ENCODE measurements at places on chromosomes 3 and 15.

DNA sequence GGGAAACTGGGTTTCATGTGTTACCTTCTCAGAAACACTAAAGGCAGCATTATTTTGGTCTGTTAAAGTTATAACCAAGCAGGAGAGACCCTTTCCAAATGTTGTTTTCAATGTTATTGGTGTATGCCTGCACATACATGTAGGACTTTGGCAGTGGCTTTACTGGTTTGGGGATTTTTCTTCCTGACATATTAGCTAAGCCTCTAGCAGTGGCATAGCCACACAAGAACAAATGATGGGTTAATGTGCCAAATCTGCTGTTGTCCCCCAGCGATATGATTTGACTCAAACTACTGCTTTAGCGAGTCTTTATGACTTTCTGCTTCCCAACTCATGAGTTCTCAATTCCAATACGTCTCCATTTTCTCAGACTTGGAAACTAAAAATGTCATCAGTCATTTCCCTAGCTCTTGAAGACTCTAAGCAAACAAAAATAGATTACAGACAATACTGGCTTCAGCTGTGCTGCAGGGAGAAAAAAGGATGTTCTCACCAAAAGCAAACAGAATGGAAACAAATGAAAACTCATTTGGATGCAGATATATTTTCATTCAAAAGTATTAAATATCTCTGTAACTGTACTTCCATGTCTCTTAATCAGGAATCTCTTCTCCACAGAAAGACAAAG lies 29.6 kb downstream of the TPM1 start:
- no peak for DNase-seq

GRCh38 chr15:82315519-82316246 lies 33.6 kb downstream of the GOLGA6L10 start:
- DNase-seq: peak; percentile 16

- no peak for DNase-seq
Measured at GRCh38 chr15:50414624-50415023, 9.6 kb upstream of the USP8 start.

- no peak for DNase-seq
Measured at GRCh38 chr3:169365993-169366915, 297.3 kb downstream of the MECOM start.

GRCh38 chr3:82384181-82384580 lies 622.7 kb upstream of the GBE1 start:
- no peak for DNase-seq

DNA sequence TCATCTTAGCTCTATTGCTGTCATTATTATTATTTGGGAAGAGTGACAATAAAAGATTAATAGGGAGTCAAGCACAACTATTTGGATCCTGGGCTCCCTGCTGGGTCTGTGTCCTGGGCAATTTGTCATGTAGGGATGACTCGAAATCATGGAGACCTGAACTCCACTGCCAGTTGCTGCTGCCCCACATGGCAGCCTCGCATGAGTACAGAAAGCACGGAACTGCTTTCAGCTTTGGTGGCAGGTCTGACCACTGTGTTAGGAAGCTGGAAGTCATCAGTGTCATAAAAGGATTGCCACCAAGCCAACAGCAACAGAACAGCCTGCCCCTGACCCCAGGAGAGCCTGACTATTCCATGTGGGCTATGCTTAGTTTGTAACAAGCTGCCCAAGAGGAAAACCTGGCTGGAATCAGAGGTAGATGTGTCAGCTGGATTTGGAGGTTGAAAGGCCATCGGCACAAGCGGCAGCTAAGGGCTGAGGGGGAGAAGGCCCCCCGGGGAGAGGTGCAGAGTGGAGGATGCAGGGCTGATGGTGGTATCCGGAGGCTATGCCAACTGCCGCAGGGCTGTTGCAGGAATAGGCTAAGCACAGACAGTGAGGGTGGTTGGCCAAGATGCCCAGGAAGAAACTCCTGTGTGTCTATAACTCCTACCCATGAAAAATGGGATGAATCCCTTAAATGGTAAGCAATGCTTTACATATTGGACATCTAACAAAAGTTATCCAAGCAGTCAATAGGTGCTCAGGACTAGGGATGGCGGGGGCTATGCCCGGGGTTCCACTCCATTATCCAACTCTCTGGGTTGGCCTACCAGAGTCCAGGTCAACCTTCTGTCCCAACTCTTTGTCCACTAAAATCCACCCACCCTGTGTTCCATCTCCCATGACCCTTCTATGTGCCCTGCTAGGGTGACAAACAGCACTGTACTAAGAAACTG lies 291.6 kb downstream of the ADAMTS17 start:
- no peak for DNase-seq

DNA sequence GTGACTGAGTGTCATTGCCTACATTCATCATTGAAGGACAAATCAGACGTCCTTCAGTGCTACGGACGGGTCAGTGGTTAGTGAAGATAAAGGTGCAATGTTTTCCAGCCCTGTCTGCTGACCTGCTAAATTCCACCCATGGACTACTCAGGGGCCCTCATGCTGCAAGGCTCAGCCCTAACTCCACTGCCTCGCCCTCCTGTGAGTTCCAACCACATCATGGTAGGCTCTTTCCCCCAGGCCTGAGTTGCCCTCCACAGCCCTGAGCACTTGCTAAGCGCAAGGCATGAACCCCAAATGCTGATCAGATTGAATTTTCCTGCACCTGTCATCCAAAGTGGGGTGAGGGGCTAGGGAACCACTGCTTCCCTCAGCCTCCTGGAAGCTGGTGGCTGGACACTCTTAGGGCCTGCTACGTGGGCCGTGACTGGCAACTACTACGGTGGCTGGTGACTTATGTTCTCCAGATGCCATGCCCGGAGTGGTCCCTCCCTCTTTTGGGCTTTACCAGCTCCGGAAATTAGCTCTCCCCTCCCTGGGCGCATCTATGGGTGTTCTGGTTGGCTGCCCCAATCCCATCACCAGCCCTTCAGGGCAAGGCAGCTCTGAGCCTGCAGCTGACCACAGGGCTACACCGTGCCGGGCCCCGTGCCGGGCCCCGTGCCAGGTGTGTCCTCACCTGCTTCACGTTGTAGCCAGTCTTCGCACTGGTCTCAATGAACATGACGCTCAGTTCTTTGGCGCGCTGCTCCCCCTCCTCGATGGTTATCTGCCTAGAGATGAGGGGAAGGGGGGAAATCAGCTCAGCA lies 32.1 kb downstream of the SRPRB start:
- no peak for DNase-seq

GRCh38 chr15:68818066-68818768 lies 2.5 kb downstream of the ANP32A start:
- peak; percentile 16 for DNase-seq

- no peak for DNase-seq
Measured at GRCh38 chr3:132870541-132870940, 148.3 kb upstream of the NPHP3 start.

DNA sequence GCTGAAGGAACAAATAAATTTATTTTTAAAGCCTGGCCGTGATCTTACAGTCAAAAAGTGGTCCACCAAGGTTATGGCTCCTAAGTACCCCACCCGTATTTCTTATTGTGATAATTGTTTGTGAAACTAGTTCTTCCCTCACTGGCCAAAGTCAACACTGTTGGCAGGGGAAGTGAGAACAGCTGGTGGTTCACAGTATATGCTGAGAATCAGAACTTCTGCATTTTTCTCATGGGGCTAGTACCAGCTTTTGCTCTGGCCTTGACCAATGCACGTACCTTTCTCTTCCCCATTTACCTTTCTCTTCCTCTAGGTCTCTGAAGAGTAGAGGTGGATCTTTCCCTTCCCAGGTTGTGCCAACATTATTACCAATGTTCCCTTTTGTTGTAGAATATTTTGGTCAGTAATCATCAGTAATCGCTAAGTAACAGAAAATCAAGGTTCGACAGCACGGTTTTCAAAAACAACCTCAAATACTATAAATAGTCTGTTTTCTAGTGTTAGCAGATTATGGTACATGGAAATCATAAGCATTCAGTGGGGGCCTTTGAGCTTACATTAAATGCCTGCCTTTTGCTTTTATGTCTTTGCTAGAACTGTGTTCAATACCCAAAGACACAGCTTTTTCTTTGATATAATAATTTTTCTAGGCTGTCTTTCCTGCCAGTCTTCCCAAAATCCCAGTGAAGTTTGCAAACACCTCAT lies 268.0 kb downstream of the LPP start:
- DNase-seq: peak; percentile 32

GRCh38 chr3:80007522-80007921 lies 239.7 kb upstream of the ROBO1 start:
- no peak for DNase-seq

DNA sequence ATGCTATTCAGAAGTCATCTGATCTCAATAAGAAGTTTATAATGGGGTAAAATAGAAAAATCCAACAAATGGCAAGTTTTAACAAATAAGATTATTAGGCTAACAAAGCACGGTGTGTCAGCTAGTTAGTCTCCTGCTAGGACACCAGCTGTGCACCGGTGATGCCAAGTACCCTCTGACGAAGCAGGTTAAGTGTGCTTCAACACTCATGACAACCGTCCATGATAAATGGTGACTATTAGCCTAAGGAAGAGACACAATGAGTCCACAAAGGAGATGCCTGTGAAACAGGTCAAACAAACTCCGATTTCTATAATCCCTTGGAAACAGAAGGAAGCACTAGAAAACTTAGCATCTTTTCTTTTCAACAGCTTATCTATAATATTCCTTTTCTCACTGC lies 36.5 kb downstream of the ATP13A3 start:
- no peak for DNase-seq

GRCh38 chr15:56356616-56357015 lies 8.6 kb upstream of the TEX9 start:
- DNase-seq: peak; percentile 13

- DNase-seq: no peak
Measured at GRCh38 chr3:128971421-128972100, 22.3 kb downstream of the CFAP92 start.

GRCh38 chr3:197466586-197467399 lies 89.0 kb downstream of the BDH1 start:
- DNase-seq: peak; percentile 50

Measured in NCI-H446 (cell line).